ENCODE measurements at places on chromosomes 12 and 14.

DNA sequence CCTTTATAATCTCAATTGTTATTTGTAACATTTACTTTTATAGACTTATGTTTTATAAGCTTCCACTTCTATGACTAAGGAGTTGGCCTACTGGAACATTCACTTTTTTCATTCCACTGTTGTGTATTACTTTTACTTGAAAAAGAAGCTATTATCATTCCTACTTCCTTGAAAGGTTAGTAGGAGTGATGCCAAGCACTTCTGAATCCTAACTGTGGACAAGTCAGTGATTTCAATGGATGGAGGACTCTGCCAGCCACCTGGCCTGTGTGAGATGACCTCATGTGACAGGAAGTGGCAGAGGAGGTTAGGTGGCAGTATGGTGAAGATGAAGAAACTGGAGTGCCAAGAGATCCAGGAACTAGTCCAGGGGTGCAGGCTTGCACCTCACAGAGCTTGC lies 46.0 kb downstream of the TECPR2 start:
- H3K36me3 ChIP-seq: peaks cover 3% of the 10 kb centered on the region
- no peaks in the 10 kb centered on the region for H3K27me3 ChIP-seq
- DNase-seq: no peak
- no peak overlapping the region for H3K27ac ChIP-seq
- H3K4me1 ChIP-seq: peaks cover 2% of the 10 kb centered on the region

- no peak overlapping the region for H3K27ac ChIP-seq
- no peak overlapping the region for H3K4me3 ChIP-seq
- H3K4me1 ChIP-seq: no peaks in the 10 kb centered on the region
Measured at GRCh38 chr14:59096303-59096702, 92.2 kb upstream of the DAAM1 start.

DNA sequence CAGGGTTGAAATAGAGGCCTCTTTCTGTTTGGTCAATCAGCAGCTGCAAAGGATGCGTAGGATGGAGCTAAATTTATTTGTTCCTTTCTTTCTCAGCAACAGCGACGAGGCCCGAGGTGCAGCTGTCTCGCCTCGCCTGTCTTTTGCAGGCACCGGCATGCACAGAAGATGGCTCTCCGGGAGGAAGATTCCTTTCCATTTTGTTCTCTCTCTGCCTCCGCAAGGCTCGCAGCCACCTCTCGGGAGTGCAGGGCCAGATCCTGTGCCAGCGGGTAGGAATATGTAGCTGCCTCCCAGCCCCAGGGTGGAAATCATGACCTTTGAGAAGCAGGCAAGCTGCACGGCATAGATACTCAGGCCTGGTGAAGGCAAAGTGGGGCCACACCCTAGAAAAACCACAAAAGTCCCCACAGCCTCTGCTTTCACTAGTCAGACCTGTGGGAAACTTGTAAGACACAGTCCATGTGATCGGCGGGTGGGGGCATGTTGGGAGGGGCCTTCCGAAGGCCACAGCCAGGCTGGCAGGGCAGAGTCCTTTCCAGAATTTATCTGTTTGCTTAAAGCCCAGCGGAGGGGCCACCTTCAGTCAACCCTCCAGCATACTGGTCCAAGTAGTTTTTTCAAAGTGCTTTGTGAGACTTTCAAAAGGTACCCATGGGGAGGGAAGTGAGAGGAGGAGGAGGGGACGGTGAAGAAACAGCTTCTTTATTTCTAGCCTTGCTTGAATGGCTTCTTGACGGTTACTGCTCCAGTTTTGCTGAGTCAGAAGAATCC lies at the start of gene MAP1LC3B2:
Gene MAP1LC3B2, plus strand, starts transcription at position 220 of the 774 bp plus-strand sequence. CDS start 16,562 bp downstream, outside the sequence.
- peak; percentile 86 for DNase-seq
- H3K4me1 ChIP-seq: peaks cover 42% of the 10 kb centered on the region
- peak within 1 kb of the TSS; percentile 95 for H3K27ac ChIP-seq

DNA sequence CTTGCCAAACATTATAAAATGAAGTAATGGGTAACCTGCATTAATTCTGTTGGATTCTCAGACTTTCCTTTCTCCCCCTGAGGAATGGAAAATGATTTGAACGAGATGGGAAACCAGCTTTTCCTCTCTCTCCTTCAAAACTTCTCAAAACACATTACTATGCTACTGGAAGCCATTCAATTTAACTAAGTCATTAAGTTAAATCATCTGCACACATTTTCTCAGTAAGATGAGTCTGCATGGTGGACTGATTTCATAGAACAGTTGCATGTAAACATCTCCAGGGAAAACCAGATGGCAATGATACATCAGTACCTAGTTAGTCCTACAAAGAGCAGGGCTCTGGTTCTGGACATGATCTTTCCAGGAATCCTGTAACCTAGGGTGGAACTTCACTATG lies 59.9 kb downstream of the BMP4 start:
- peaks cover 4% of the 10 kb centered on the region for H3K27me3 ChIP-seq
- DNase-seq: no peak
- H3K27ac ChIP-seq: no peak overlapping the region

DNA sequence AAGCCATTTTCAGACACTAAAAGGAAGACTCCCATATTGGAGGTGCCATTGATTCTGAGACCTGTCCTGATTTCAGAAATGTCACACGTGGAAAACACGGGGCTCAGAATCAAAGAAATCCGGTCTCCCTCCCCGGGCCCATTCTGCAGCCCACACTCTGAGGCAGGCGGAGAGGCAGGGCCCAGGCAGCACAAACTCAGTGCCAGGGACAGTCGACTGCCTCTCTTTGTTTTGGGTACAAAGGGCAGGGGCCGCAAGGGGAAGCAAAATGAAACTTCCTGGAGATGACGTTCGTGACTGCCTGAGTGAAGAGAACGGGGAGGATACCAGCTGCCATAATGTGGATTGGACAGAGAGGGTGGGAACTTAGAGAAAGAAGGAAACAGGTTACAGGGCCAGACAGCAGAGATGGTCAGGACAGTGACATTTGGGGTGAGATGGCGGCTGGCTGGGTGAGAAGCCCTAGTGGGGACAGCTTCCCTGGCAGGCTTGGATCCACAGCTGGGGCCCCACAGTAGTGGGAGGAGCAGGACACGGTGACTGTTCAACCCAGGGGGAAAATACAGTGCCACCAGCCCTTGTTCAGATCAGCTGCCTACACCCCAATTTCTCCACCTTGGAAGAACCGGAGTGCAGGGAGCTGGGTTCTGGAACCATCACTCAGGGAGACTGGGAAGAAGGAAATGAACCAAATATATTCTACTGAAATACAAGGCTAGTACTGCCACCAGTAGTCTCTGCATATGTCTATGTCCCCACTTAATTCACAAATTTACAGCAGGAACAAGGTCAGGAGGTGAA lies 8.1 kb downstream of the GAPDH start:
- peak overlapping the region; percentile 2 for H3K27ac ChIP-seq
- peaks cover 65% of the 10 kb centered on the region for H3K36me3 ChIP-seq
- no peak for DNase-seq
- H3K27me3 ChIP-seq: no peaks in the 10 kb centered on the region

GRCh38 chr12:112309797-112310196 lies 72.4 kb downstream of the HECTD4 start:
- H3K27ac ChIP-seq: no peak overlapping the region
- no peaks in the 10 kb centered on the region for H3K27me3 ChIP-seq
- no peak for DNase-seq
- no peak overlapping the region for H3K4me3 ChIP-seq
- peaks cover 37% of the 10 kb centered on the region for H3K36me3 ChIP-seq
- no peaks in the 10 kb centered on the region for H3K4me1 ChIP-seq

- no peaks in the 10 kb centered on the region for H3K27me3 ChIP-seq
- H3K27ac ChIP-seq: no peak overlapping the region
- H3K4me3 ChIP-seq: no peak overlapping the region
- no peaks in the 10 kb centered on the region for H3K36me3 ChIP-seq
- no peaks in the 10 kb centered on the region for H3K4me1 ChIP-seq
Measured at GRCh38 chr14:85479771-85480170, 50.2 kb upstream of the FLRT2 start.

DNA sequence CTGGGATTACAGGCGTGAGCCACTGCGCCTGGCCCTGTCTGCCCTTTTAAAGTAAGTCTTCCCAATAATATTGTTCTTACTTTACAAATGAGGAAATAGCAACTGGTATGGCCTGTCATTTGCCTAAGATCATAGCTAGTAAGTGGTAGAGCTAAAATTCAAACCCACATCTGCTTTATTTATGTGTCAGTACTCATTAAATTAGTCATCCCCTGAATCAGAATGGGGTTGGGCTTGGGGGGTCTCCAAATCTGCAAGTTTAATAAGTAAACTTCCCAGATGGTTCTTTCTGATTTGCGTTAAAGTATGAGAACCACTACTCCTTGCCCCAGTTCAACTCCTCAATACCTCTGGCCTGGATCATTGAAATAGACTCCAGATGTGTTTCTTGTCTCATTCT lies 96.2 kb downstream of the FAR2 start:
- no peak for DNase-seq
- no peak overlapping the region for H3K4me3 ChIP-seq
- H3K36me3 ChIP-seq: no peaks in the 10 kb centered on the region
- peaks cover 2% of the 10 kb centered on the region for H3K27me3 ChIP-seq
- peaks cover 19% of the 10 kb centered on the region for H3K4me1 ChIP-seq

GRCh38 chr12:60152756-60153155 lies 556.9 kb downstream of the SLC16A7 start:
- no peak overlapping the region for H3K27ac ChIP-seq
- no peak for DNase-seq
- no peaks in the 10 kb centered on the region for H3K27me3 ChIP-seq
- no peak overlapping the region for H3K4me3 ChIP-seq
- no peaks in the 10 kb centered on the region for H3K36me3 ChIP-seq
- no peaks in the 10 kb centered on the region for H3K4me1 ChIP-seq

- H3K4me1 ChIP-seq: peaks cover 3% of the 10 kb centered on the region
- H3K36me3 ChIP-seq: no peaks in the 10 kb centered on the region
- H3K27me3 ChIP-seq: peaks cover 29% of the 10 kb centered on the region
- no peak overlapping the region for H3K27ac ChIP-seq
Measured at GRCh38 chr12:26327975-26328644, 132.7 kb downstream of the SSPN start.

GRCh38 chr12:108647585-108648287 lies 14.0 kb upstream of the SELPLG start:
- no peak for DNase-seq
- H3K4me3 ChIP-seq: no peak overlapping the region
- peak overlapping the region; percentile 38 for H3K27ac ChIP-seq
- H3K27me3 ChIP-seq: no peaks in the 10 kb centered on the region
- H3K36me3 ChIP-seq: peaks cover 48% of the 10 kb centered on the region
- peaks cover 45% of the 10 kb centered on the region for H3K4me1 ChIP-seq

DNA sequence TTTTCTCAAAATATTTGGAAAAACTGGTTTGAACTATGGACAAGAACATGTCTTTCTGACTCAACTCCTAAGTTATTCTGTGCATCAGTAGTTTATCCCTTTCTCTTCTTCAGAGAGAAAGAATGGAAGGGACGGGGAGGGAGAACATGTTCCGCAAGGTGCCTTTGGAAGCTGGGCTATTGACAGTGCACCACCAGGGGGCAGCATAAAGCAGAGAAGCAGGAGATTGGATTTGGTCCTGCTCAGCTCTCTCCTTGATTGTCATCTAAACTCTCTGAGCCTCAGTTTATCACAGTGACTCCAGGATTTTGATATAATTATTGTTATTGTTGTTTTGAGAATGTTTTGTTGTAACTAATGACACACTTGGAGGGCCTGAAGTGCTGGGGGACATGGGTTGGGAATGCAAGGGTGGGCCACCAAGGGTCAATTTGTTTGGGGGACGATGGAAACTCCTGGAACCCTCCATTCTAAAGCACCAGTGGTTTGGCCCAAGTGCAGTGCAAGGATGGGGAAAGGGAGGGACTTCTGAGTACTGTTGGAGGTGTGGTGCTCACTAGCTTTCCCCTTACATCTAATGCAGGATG lies 45.3 kb upstream of the ANO6 start:
- H3K36me3 ChIP-seq: no peaks in the 10 kb centered on the region
- DNase-seq: peak; percentile 55
- peaks cover 9% of the 10 kb centered on the region for H3K27me3 ChIP-seq
- H3K27ac ChIP-seq: no peak overlapping the region

DNA sequence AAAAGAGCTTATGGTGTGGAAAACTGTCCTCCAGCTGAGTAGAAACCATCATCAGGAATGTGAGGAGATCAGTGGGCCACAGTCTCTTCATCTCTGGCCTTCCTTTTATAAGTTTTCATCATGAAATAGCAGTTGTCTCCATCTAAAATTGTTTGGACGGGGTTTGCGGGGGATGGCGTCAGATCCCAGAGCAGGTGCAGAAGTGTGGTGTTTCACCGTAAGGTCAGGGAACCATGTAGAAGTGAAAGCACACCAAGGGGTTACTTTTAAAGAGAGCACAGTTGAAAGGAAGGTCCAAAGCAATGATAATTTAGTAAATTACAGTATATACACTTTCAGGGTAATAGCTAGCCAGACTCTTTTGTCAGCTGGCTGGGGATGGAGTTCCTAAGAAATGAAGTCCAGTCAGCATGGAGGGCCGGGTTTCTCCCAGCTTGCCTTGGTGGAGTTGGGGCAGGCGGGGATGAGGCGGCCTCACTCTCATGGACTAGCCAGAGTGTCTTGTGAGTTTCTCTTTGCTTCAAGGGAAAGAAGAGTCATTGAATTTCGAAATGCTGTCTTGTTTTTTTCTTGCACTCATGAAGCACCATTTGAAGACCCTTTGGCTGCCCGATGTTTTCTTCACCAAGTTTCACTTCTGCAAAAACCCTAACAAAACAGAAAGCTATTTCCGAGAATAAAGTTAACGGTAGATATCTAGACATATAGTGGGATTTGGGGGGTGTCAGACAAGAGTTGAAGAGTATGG lies 100.6 kb downstream of the ETV6 start:
- H3K4me1 ChIP-seq: peaks cover 25% of the 10 kb centered on the region
- no peak overlapping the region for H3K27ac ChIP-seq
- H3K4me3 ChIP-seq: no peak overlapping the region
- peaks cover 42% of the 10 kb centered on the region for H3K36me3 ChIP-seq

DNA sequence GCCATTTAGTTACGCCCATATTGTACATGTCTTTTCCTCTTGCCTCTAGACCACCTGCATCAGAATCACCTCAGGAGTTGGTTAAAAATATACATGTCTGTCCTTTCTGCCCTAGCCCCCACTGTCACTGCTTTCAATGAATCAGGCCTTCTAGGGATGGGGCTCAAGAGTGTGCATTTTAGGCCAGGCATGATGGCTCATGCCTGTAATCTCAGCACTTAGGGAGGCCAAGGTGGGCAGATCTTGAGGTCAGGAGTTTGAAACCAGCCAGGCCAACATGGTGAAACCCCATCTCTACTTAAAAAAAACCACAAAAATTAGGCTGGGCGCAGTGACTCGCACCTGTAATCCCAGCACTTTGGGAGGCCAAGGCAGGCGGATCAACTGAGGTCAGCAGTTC lies 13.6 kb upstream of the TMED10 start:
- H3K36me3 ChIP-seq: no peaks in the 10 kb centered on the region
- no peak for DNase-seq
- peaks cover 4% of the 10 kb centered on the region for H3K4me1 ChIP-seq

DNA sequence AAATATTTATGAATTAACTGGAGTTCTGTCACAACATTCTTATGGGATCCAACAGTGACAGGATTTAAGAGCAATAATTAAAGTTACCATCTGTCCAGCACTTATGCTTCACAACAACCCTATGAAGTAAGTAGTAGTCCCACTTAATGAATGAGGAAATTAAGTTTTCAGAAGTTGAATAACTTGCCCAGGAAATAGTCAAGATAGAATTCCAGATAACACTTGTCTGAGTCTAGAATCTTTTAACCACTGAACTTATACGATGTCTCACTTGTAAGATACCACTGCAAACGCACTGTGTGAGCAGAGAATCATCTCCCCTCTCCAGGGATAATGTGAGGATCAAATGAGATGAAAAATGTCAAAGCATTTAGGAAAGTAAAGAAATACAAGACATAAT lies 3.3 kb upstream of the TTC9 start:
- no peak overlapping the region for H3K4me3 ChIP-seq
- no peak for DNase-seq
- H3K27ac ChIP-seq: no peak overlapping the region
- H3K4me1 ChIP-seq: peaks cover 26% of the 10 kb centered on the region
- H3K36me3 ChIP-seq: no peaks in the 10 kb centered on the region
